Hepatocyte (in vitro differentiated cells): ENCODE measurements at places on chromosomes 5 and 9. TPM values are rescaled to one million over a fixed set of nuclear protein-coding genes. Genes with fewer than 3 reads are reported as not detected.

The ANKRD33B gene
- total RNA-seq: 2.0 and 2.3 TPM in 2 replicates

The C9orf50 gene
- total RNA-seq: not detected in 2 replicates

The TMEM203 gene
- total RNA-seq: 37.6 and 43.5 TPM in 2 replicates

The GRM6 gene
- not detected in 2 replicates for total RNA-seq

The PCDHA1 gene
- total RNA-seq: 0.04 TPM in 1 of 2 replicates, not detected in the other

The RGS14 gene
- total RNA-seq: 26.1 and 36.5 TPM in 2 replicates

The IER5L gene
- 34.5 and 38.0 TPM in 2 replicates for total RNA-seq

The C7 gene
- 10.3 and 43.5 TPM in 2 replicates for total RNA-seq

The IFNE gene
- 0.64 and 0.67 TPM in 2 replicates for total RNA-seq
